ENCODE measurements at places on chromosomes 11 and 22.

- peak; percentile 2 for DNase-seq
Measured at GRCh38 chr11:77151804-77152509, 23.9 kb downstream of the MYO7A start.

DNA sequence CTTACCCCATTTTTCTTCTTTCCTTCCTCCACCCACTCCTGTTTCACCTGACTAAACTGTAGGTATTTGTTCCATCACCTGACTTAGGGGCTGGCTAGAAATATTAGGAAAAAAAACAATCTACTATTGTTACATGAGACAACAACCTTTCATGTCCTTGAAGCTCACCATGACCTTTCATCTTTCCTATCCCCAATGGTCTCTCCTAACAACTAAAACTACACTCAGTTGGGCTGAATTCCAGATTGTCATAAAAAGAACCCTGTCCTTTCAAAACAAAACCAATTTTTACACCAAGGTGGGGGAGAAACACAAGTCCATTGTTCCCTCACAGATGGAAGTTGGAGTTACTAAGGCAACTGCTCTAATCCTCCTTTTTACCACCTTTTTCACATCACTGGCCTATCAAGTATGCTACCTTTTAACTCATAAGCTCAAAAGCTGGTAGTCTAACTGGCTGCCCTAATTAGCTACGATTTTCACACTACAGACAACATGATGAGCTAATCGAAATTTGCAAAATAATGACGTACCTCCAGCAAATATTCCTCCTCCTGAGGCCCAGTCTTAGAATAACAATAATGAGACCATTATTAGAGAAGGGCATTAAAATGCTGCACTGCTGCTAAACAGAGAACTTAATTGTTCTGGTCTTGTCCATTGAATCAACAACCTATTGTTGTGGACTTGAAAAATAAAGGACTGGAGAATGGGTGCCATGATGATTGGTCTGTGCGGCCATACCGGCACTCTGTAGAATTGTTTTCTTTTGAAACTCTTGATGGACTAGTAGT, 46.5 kb upstream of the SOX6 start:
- DNase-seq = no peak

- no peak for DNase-seq
Measured at GRCh38 chr11:102599642-102600261, 25.4 kb downstream of the MMP20 start.

DNA sequence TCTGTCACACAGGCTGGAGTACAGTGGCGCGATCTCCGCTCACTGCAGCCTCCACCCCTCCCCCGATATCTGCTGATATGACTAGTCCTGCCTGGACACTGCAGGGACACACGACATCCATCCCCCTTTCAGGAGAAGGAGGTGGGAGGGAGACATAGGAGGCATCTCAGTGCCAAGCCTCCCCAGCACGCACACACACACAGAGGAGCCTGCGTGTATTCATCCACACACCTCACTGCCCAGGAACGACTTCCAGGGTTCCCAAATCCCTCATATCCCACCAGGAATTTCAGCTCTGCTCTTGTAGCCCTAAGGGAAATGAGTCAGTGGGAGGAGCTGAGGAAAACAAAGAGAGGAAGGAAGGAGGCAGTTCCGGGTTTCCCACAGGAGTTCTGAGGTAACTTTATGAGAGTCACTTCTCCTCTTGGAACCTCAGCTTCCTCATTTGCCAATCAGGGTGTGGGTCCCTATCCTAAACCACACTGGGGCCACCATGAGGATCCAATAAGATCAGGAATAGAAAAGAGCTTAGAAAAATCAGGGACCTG, 37.2 kb upstream of the ACER3 start:
- no peak for DNase-seq
